ENCODE measurements at places on chromosomes 2 and 18.

GRCh38 chr2:1238598-1239138, 174.6 kb upstream of the TPO start:
- H3K4me3 ChIP-seq = no peak overlapping the region
- no peaks in the 10 kb centered on the region for H3K4me1 ChIP-seq
- no peaks in the 10 kb centered on the region for H3K27me3 ChIP-seq
- H3K27ac ChIP-seq = no peak overlapping the region
- no peaks in the 10 kb centered on the region for H3K36me3 ChIP-seq
- DNase-seq = no peak

DNA sequence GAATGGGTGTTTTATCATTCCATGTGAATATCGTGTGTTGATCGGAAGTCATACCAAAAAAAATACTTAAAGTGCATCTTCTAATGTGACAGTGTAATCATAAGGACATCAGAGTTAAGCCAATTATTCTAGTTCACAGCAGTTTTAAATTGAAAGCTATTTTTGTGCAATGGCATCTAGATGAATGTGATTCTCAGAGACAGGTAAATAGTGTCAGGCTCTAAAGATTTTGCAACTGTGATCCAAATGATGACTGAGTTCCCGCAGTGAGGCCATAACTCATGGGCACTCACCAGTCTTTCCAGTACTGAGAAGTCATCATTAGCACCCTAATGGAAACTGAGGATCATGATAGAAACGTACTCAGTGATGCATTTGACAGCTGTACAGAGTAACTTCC, 542.6 kb downstream of the PARD3B start:
- no peak for DNase-seq
- no peaks in the 10 kb centered on the region for H3K27me3 ChIP-seq
- no peaks in the 10 kb centered on the region for H3K36me3 ChIP-seq

DNA sequence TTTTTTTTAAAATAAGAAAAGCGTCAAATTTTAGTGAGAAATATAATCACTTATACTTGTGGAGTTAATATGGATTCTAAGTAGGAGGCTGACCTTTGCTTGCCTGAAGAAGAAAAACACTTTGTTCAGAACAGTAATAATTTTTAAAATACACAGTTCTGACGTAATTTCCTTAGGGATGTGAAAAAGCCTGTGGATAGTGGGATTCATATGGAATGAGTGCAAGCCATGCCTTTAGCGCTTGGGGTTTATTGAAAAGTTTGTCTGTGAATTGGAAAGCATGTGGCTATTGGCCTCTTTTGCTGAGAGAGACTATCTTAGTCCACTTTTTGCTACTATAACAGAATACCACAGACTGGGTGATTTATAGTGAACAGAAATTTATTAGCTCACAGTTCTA, 151.3 kb downstream of the CCDC85A start:
- H3K36me3 ChIP-seq = no peaks in the 10 kb centered on the region
- no peak for DNase-seq
- H3K4me3 ChIP-seq = no peak overlapping the region
- H3K27ac ChIP-seq = no peak overlapping the region

DNA sequence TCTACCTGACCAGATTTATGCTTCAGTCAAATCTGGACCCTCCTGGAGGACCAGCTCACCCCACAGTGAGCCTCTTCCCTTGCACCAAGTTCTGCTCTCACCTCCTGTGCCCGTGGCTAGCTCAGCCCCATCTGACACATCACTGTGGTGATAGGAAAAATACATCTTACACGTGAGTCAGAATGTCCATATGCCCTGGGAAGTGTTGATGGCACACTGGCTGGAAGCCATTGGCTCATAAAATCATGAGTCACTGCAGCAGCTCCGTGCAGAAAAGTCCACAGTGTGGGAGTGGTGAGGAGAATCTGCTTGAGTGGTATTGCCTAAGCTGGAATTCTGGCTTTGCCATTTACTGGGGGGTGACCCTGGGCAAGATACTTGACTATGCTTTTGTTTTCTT, 42.6 kb upstream of the RAPGEF4 start:
- H3K4me3 ChIP-seq = no peak overlapping the region
- DNase-seq = no peak
- no peaks in the 10 kb centered on the region for H3K27me3 ChIP-seq
- H3K27ac ChIP-seq = no peak overlapping the region
- H3K36me3 ChIP-seq = no peaks in the 10 kb centered on the region

GRCh38 chr18:74456017-74456348, 1.1 kb downstream of the DIPK1C start:
- DNase-seq = no peak
- peaks cover under 1% of the 10 kb centered on the region for H3K4me1 ChIP-seq
- no peaks in the 10 kb centered on the region for H3K36me3 ChIP-seq
- H3K4me3 ChIP-seq = no peak overlapping the region
- H3K27ac ChIP-seq = no peak overlapping the region

All from Caco-2 (cell line).